Stimulated activated CD4-positive, alpha-beta T cell treated with anti-CD3 and anti-CD28 coated beads, Interleukin-12 subunit alpha, Interleukin-12 subunit beta, amount 100 ng/mL, for 24 hours (primary cell): ENCODE measurements at places on chromosomes 7 and 10.

GRCh38 chr7:126659124-126659523, 593.6 kb downstream of the GRM8 start:
- DNase-seq = no peak

- DNase-seq = no peak
Observed at GRCh38 chr10:88598055-88598454, 11.5 kb downstream of the LIPJ start.

- DNase-seq = no peak
Observed at GRCh38 chr10:63758080-63758479, 236.9 kb downstream of the REEP3 start.

GRCh38 chr10:31072451-31072850, 40.8 kb upstream of the ZNF438 start:
- no peak for DNase-seq

- DNase-seq = no peak
Observed at GRCh38 chr7:24715661-24716479, 41.4 kb downstream of the GSDME start.

DNA sequence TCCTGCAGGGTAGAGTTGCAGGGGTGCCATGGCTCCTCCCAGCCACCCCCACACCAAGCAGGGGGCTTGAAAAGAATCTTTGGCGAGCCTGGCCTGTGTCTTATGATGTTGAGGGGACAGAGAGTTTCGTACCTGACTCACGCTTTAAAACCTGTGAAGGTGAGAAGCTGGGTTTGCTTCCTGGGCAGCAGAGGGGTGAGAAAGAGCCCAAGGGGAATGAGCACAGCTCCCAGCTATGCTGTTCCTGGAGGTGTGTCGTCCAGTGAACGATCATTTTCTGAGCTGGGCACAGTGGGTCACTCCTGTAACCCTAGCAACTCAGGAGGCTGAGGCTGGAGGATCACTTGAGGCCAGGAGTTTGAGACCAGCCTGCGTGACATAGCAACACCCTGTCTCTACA, 13.5 kb upstream of the ADRB1 start:
- no peak for DNase-seq

DNA sequence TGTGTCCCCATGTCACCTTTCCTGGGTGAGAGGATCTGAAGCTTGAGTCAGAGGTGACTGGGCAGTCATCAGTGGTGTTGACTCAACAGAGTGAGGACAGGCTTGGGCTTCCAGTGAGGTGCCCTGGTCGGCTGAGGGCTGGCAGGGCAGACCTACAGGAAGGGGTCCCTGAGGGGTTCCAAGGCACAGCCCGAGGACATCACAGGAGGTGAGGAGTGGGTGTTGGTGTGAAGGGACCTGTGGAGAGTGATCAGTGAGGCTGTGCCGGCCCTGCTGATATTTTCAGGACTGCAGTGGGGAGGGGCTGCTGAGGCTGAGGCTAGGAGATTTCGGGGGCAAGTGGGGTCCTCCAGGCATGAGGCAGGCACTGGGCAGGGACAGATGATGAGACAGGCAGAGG, 545.5 kb downstream of the TCERG1L start:
- DNase-seq = no peak

- peak; percentile 35 for DNase-seq
Observed at GRCh38 chr10:3186368-3186767, 13.8 kb upstream of the PITRM1 start.

DNA sequence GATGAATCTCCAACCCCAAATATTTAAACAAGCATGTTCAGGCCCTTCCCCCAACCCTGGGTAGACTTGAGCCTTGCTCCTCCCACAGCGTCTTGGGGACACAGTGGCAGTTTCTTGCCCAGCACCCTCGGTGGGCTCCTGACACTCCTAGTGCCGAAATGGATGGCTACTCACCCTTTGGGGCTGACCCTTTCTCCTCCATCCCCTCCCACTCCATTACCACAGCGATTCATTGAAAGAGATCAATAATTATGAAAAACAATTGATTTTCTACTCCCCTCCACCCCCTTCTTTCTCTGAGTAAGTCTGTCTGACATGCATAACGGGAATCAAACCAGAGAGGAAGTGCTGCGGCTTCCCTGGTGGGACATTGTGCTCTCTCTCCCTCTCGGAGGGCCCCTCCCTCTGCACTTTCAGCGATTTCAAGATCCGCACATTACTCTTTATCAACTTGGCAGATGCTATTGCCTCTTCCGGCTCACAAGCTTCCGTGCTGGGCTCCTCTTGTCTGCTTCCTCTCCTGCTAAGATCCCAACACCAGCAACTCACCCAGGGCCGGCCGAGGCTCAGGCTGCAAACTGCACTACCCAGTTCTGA, 79.0 kb upstream of the PLXNA4 start:
- peak; percentile 21 for DNase-seq

DNA sequence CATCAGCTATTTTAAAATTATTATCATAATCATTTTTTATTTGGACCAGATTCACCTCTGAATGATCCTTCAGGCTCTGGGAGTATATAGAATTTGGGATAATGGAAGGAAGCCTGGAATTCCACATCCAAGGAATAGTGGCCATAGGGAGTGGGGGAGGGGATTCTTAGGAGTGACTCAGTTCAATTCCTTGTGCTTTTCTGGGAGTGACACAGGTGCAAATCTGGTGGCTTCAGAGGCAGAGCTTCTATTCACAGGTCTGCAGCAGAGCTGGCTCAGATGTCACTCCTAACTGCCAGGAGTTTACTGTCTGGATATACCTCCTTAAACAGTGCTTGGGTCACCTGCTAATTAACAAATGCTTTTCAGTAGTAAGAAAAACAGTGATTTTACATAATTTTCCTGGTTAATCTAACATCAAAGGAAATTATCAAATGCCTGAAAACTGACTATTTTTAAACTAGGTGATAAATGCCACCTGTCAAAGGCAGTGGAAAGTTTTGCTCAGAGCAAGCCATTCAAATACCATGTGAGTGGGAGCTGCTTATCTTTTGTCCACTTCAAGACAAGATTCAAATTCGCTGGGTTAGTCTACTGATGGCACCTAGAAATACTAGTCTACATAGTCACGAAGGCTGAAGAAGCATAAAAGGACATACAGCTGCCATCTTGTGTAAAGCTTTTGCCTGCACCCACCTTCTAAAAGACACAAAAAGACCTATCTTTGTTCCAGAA, 106.7 kb upstream of the LAMB4 start:
- no peak for DNase-seq

DNA sequence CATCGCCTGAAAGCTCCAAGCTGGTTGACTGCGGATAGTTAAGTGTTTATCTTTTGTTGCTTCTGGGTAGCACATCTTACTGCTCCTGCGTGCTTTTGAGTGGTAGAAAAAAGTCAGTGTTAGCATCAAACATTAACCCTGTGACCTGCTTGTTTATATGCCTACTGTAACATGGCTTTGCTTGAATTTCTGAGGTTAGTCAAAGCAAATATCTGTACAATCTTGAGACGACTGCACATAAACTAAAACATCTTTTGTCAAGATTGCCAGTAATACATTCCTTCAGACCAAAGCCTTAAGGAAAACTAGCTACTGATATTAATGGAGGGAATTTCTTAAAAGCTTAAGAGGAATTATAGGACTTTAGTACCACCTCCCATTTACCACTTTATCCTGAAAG, 163.7 kb downstream of the BAMBI start:
- no peak for DNase-seq

DNA sequence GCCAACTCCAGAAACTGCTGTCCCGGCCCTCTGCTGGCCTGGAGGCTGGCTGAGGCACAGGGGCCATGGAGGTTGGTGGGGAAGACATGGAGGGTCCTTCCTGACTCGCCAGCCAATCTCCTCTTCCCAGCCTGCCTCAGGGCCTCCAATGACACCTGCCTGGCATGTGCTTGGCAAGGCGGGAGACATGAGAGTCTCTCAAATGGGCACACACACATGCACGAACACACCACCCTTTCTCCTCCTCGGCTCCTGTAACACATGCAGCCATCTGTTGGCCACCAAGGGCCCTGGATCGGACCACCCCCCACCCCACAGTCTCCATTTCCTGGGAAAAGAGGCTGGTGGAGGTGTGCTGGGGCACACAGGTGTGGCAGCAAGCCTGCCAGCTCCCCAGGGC, 56.4 kb downstream of the YKT6 start:
- no peak for DNase-seq

- no peak for DNase-seq
Observed at GRCh38 chr7:29484280-29484679, 79.4 kb upstream of the PRR15 start.

GRCh38 chr10:84191106-84191505, 3.2 kb upstream of the CDHR1 start:
- DNase-seq = no peak

- DNase-seq = no peak
Observed at GRCh38 chr7:86013662-86014061, 630.0 kb upstream of the GRM3 start.

GRCh38 chr10:97852840-97853405, 3.3 kb downstream of the GOLGA7B start:
- no peak for DNase-seq

DNA sequence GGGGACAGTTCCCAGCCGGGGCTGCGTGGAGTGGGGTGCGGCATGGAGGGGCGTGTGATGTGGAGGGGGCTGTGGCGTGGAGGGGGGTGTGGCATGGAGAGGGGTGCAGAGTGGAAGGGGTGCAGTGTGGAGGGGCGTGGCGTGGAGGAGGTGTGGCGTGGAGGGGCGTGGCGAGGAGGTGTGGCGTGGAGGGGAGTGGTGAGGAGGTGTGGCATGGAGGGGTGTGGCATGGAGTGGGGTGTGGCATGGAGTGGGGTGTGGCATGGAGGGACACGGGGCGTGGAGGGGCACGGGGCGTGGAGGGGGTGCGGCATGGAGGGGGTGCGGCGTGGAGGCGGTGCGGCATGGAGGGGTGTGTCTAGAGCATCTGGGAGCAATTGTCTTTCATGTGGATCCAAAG, 33.6 kb downstream of the NKX6-2 start:
- DNase-seq = no peak

GRCh38 chr10:121405096-121405495, 193.1 kb downstream of the FGFR2 start:
- no peak for DNase-seq

DNA sequence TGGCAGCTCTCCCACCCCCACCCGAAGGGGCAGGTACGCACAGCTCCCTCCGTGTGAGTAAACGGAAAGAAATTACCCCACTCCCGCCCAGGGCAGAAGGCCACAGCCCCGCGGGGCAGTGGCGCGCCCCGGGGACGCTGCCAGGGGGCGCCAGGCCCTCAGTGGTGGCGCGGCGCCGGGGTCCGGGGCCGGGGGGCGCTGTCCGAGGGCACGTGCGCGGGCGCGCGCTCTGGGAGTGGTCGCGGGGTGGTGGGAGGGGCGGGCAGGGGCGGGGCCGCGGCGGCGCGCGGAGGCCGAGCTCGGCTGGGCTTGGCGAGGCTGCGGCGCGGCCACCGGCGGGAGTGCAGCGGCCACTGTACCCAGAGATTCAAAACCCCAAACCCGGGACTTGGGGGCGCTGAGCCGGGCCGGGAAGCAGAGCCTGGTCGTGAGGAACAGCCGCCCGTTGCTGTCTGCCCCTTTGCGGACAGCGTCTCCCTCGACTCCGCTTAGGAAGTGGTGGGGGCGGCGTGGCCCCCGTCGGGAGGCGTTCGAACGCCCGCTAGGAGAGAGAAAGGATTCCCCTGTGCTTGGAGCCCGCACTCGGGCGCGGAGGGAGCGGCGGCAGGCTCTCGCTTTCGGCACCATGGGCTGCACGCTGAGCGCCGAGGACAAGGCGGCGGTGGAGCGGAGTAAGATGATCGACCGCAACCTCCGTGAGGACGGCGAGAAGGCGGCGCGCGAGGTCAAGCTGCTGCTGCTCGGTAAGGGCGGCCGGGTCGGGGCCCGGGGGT, at the start of gene GNAI1:
GNAI1 (plus strand) TSS at position 296 of the 773 bp plus-strand sequence; CDS start at position 626, 330 bp downstream.
- no peak for DNase-seq

DNA sequence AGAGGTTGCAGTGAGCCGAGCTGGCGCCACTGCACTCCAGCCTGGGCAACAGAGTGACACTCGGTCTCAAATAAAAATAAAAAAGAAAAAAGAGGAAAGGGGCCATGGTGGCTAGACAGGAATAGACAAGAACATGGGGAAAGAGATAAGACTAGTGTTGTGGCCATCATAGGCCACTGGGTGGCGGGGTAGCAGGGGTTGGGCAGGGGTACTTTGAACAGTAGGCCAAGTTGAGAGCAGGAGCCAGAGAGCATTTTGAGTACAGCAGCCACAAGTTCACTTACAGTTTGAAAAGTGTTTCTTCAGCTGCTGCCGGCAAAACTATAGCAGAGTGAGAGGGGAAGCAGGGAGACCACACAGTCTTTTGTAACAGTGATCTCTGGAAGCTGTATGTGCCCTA, 656.0 kb downstream of the CNTNAP2 start:
- no peak for DNase-seq

- peak; percentile 67 for DNase-seq
Observed at GRCh38 chr7:51162724-51163329, 153.8 kb downstream of the COBL start.

DNA sequence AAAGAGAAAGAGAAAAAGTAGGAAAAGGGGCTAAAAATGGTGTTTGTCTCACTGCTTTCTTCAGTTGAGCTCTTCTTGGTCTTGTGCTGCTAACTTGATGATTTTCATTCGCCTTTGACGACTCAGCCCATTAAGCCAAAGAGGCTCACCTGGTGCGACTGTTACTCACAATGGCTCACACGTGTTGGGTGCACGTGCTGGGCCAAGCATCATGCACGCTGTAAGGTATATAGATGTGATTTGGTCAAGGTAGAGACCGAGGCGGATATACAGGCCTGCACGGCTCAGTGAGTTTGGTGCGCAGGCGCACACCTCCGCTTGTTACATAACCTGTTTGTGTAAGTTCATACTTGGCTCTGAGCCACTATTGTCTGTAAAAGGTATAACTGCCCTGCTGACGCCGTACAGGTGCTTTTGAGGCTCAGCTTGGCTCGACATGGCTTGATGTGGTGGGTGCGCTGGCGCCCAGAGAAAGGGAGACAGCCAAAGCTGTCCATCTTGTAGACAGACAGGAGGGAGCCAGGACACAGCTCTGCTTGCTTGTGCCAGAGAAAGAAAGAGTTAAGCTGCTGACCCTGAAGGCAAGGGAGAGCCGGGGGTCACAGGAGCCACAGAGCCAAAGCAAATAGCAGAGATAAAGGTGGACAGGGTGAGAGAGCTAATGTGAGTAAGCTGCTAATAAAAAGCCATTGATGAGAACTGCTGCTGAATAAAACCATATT, 33.6 kb downstream of the ANKRD16 start:
- no peak for DNase-seq

DNA sequence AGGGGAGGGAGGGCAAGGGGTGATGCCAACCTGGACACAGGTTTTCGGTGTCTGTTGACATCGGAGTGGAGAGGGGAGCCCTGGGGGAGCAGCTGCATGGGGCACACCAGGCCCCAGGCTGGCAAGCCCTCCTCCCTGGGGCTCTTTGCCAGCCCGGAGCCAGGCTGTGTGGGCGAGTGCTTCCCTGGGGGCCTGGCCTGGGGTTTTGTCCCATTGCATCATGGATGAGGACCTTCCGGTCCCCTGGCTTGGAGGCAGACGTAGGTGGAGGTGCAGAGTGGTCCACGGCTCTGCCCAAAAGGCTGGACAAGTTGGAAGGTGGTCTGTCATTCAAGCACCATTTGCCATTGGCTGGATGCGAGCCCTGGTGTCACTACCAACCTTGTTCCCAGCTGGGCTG, 34.8 kb downstream of the ZMIZ1 start:
- no peak for DNase-seq

GRCh38 chr7:132456418-132456817, 119.9 kb downstream of the PLXNA4 start:
- no peak for DNase-seq

GRCh38 chr10:69007260-69007659, 18.7 kb downstream of the KIFBP start:
- no peak for DNase-seq

- no peak for DNase-seq
Observed at GRCh38 chr7:115260381-115260780, 338.5 kb downstream of the MDFIC start.
